ENCODE measurements at places on chromosomes 1 and 21. TPM values are rescaled to one million over a fixed set of nuclear protein-coding genes. Genes with fewer than 3 reads are reported as not detected.

ACP6 gene
- 10.9 TPM for total RNA-seq

PALMD gene
- 123 TPM for total RNA-seq

HORMAD1 gene
- total RNA-seq: not detected

S100A7A gene
- total RNA-seq: not detected

ETV3L gene
- not detected for total RNA-seq

NFIA gene
- total RNA-seq: 90.2 TPM

CLCA1 gene
- 0.05 TPM for total RNA-seq

DIRAS3 gene
- total RNA-seq: 32.6 TPM

TMCO2 gene
- not detected for total RNA-seq

CENPF gene
- 1.7 TPM for total RNA-seq

GRCh38 chr1:88647249-88647645 lies 36.8 kb upstream of the PKN2 start:
- no peak for DNase-seq

GRCh38 chr1:45297666-45298356 lies 28.9 kb upstream of the HPDL start:
- DNase-seq: no peak

DNA sequence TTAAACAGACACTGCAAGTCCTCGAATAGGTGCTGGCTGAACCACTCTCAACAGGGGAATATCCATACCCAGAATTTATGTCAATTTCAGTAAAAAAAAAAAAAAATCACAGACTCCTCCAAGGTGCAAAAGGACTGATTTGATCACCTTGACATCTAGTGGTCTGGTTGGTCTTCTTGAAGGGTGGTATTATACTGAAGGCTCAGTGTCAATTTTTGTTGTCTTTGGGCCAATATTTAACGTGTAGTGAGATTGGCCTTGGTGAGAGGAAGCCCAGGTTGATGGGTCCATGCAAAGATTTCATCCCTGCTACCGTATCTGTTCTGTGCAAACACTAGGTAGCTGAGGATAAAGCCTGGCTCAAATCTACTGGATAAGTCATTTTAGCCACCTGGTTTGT lies 4.0 kb upstream of the GBP5 start:
- no peak for DNase-seq

- DNase-seq: no peak
Observed at GRCh38 chr1:182261655-182262054, 129.9 kb downstream of the GLUL start.

DNA sequence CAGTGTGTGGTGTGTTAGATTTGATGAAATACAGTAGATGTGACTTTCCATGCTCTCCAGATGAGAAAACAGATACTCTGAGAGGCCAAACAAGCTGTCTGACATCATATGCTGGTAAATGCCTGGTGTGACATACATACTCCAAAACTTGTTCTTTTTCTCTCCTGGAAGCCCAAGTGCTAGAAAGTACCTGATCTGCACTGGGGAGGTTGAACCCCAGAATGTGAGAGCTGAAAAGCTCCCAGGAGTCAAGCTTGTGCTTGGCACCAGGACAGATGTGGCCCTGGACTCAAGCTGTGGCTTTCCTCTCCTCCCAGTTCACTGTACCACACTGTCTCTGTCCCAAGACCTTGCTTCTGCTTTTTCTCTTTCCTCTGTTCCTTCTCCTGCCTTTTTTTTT lies 389.0 kb upstream of the USP24 start:
- no peak for DNase-seq

GRCh38 chr1:183859831-183860230 lies 54.9 kb downstream of the RGL1 start:
- no peak for DNase-seq

DNA sequence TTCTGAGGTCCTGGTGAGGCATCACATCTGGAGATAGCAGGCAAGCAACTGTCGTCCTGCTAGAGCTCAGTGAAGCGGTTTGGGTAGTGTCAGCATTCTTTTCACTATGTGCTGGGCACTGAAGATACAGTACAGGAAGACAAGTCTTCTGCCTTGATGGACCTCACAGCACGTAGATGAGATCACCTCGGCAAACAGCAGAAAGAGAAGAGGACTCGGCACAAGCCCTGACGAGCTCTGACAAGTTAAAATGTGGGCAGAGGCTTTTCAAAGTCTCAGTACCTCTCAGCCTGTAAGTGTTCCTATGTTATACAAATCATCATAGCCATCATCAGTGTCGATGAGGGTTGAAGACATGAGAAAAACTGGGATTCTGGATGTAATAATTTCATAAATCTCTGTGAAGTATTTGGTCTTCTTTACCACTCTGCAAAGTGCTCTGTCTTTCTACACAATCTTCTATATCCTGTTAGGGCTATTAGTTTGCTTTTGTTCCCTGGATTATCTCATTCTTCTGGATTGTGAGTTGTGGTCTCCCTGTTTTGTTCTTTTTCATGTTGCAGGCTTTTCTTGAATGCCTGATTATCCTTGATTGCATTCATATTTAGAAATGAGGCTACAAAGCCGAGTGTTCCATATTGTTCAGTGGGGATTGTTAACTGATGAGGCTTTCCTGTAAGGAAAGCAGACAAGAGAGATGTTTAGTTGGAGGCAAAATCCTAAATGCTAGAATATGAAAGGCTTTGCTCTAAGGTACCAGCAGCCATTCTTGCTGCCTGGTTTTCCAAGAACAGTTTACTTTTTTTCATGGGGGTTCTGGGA lies 24.2 kb downstream of the MAEL start:
- DNase-seq: no peak

DNA sequence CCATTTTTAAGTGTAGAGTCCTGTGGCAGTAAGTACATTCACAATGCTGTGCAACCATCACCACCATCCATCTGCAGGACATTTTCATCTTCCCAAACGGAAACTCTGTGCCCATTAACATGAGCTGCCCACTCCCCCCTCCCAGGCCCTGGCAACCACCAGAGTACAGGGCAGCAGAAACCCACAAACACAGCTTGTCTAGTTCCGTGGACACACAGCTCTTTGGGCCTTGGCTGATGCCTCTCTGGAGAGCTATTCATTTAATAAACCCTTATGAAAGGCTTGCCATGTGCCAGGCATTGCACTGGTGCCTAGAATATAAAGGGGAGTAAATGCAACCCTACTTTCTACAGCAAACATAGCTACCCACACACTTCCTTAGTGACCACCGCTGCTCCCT lies 28.0 kb downstream of the STUM start:
- no peak for DNase-seq

DNA sequence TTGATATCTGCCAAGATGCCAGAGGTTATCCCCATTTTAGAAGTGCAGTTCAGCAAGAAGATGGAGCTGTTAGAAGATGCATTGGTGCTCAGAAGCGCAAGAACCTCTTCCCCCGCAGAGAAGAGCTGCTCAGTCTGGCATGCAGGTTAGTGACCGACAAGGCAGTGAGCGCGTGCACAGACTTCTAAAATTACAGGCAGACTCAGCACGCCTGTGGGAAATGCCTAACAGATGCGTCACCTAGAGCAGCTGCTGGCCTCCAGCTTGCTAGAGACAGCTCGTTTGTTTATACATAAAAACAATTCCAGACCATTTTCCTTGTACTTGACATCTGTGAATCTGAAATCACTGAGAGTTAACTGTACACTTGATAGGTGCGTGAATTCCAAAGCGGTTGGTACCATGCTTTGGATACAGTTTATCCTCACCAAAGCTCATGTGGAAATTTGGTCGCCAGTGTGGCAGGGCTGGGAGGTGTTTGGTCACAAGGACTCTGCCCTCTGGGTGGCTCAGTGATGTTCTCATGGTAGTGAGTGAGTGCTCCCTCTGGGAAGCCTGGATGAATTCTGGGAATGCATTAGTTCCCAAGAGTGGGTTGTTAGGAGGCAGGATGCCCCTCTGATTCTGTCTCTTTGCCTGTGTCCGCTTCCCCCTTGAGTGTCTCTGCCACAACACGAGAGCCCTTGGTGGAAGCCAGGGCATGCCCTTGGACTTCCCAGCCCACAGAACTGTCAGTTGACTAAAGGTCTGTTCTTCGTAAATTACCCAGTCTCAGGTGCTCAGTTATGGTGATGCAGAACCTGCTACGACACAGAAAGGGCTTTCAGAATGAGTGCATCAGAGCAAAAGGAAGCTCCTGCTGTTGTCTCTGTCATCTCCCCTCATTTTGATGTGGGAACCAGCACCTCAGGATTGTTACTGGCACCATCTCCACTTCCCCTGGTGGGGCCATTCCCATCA lies 24.4 kb downstream of the SNAP47 start:
- DNase-seq: peak; percentile 60

- no peak for DNase-seq
Observed at GRCh38 chr21:26847921-26848320, 2.7 kb upstream of the ADAMTS1 start.

DNA sequence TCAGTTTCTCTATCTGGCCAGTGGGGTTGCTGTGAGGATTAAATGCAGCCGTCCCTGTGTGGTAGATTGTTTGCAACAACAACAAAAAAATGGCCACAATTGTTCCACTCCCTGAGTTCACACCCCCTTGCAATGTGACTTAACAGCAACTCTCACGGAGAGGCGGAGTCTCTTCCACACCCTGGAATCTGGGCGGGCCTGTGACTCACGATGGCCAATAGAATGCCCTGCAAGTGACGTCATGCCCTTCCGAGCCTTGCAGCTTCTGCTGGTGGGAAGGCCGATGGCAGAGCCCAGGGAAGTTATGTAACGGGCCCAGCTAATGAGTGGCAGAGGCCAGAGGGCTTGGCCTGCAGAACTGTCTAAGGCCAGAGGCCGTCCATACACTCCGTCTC lies 87.9 kb downstream of the RIPK4 start:
- peak; percentile 86 for DNase-seq

- no peak for DNase-seq
Observed at GRCh38 chr1:10308001-10308400, 90.9 kb upstream of the PGD start.

GRCh38 chr1:214854126-214854875 lies 228.2 kb upstream of the KCNK2 start:
- no peak for DNase-seq

- no peak for DNase-seq
Observed at GRCh38 chr1:43708002-43708410, 670 bp downstream of the ST3GAL3 start.

DNA sequence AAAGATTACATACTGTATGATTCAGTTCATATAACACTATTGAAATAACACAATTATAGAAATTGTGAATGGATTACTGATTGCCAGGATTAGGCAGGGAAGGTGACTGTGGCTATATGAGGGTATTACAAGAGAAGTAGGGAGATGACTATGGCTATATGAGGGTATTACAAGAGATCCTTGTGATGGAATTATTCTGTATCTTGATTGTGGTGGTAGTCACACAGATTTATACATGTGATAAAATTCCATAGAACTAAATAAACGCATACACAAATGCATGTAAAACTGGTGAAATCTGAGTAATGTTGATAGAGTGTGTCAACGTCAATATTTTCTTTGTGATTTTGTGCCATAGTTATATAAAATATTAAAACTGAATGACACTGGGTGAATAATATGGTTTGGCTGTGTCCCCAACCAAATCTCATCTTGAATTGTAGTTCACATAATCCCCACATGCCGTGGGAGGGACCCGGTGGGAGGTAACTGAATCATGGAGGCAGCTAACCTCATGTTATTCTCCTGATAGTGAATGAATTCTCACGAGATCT lies 615.6 kb upstream of the PKN2 start:
- DNase-seq: no peak

GRCh38 chr1:156249593-156249992 lies 1.7 kb upstream of the PAQR6 start:
- DNase-seq: no peak

DNA sequence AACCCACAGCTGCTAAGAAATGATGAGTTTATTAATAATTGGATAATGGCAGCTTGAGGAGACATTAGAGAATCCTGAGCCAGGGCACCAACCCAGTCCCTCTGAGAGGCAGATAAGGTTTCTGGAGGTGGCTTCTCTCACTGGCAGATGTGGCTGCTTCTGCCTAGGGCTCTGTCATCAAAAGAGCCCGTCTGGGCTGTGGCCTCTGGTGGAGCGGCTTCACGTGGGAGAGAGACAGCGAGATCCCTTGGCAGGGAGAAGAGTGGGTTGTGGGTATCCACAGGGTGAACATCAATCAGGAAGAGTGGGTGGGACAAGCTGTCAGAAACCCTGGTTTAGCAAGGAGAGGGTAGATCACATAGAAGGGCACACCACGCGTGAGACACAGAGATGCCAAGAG lies 30.0 kb downstream of the VWA5B1 start:
- DNase-seq: no peak

DNA sequence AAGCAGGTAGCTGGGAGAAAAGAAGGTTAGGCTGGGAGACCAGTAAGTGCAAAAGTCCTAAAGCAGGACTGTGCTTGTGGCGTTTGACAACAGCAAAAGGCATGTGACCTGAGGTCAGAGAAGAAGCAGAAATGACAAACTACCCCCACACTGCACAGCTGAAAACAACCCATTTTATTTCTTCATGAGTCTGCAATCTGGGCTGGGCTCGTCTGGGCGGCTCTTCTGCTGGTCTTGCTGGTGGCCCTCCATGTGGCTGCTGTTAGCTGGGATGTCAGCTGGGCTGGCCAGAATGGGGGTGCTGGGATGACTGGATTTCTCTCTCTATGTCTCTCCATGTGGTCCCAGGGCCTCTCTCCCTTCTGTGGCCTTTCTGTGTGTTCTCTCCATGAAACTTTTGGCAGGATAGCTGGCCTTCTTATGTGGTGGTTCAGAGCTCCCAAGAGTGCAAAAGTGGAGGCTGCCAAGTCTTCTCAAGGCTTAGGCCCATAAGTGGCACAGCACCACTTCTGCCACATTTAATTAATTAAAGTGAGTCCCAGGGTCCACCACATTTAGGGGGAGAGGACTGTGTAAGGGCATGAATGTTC lies 128.6 kb downstream of the RIPK4 start:
- no peak for DNase-seq

GRCh38 chr1:64363111-64363510 lies 106.8 kb upstream of the CACHD1 start:
- DNase-seq: no peak

DNA sequence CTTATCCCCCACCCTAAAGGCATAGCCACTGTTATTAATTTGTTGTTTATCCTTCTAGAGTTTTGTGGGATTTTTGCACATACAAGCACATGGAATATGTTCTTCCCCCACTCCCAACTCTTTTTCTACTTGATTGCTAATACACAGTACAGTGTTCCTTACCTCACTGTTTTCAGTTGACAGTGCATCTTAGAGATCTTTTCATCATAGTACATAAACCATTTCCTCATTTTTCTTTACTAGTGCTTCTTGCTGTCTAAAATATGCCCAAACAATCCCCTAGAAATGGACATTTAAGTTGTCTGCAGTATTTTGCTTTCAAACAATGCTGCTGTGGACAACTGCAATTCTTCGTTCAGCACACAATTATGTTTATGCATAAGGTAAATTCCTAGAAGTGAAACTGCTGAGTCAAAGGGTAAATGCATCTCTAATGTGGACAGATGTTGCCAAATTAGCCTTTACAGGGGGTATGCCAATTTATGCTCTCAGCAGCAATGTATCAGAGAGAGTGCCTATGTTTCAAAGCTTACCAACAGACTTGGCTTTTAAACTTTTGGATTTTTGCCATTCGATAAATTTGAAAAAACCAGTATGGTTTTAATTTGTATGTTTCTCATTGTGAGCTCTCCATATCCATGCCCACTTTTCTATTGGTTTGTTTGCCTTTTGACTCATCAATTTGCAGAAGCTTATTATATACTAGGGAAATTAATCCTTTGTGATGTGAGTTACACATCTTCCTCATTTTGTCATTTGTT lies 132.6 kb downstream of the MRPS6 start:
- DNase-seq: no peak

Data from left ventricle myocardium inferior (tissue), 1 donor.